Mucosa of gallbladder (tissue), 1 donor: ENCODE measurements at places on chromosomes 16 and 17.

- DNase-seq, result no peak
Observed at GRCh38 chr16:69886726-69887125, 64.4 kb upstream of the CLEC18A start.

- DNase-seq, result no peak
Observed at GRCh38 chr16:14196539-14196938, 125.4 kb downstream of the MRTFB start.

DNA sequence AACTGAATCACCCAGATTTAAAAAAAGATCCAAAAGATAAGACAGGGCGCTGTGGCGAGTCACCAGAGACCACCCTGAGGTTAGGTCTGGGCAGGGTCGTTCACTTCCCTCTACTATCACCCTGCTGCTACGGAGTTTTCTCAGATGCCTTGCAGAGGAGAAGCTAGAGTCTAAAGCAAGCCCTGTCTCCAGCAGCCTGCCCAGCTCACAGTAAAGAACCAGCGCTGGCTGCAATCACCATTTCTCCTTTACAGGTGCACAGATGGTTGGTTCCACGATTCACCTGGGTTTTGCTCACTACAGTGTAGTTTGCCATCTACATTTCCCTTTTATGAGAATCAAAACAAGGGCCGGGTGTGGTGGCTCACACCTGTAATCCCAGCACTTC is 71.3 kb downstream of the SRCIN1 start:
- no peak for DNase-seq

GRCh38 chr17:83173914-83174361 is 94.5 kb downstream of the METRNL start:
- no peak for DNase-seq

DNA sequence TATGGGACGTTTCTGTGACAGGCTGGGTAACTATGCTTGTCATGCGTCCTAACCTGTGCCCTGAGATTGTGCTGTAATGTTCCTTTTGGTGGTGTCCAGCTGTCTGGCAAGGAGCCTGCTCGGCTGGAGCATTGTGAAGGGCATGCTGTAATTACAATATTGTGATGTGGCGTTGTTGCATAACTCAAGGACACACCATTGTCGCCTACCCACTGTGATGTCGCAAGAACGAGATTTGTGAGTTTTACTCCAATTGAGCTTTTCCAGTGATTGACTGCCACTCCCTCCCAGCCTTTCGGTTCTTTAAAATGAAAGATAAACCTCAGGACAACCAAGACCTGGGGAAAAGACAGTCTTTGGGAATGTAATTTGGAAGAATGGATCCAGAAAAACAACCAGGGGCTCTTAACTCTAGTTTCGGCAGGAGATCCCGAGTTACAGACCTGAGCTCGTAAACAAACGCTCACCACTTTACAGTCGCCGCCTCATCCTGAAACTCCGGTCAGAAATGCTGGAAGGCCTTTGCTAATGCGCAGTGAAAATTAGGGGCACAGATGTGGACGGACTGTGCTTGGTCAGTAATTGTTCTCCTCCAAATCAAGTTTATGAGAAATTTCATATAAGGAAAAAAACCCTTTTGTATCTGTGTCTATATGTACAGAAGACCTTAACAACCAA is 1.3 kb downstream of the ZNF750 start:
- DNase-seq, result peak; percentile 59

- no peak for DNase-seq
Observed at GRCh38 chr17:5408186-5408585, 11.3 kb downstream of the NUP88 start.

DNA sequence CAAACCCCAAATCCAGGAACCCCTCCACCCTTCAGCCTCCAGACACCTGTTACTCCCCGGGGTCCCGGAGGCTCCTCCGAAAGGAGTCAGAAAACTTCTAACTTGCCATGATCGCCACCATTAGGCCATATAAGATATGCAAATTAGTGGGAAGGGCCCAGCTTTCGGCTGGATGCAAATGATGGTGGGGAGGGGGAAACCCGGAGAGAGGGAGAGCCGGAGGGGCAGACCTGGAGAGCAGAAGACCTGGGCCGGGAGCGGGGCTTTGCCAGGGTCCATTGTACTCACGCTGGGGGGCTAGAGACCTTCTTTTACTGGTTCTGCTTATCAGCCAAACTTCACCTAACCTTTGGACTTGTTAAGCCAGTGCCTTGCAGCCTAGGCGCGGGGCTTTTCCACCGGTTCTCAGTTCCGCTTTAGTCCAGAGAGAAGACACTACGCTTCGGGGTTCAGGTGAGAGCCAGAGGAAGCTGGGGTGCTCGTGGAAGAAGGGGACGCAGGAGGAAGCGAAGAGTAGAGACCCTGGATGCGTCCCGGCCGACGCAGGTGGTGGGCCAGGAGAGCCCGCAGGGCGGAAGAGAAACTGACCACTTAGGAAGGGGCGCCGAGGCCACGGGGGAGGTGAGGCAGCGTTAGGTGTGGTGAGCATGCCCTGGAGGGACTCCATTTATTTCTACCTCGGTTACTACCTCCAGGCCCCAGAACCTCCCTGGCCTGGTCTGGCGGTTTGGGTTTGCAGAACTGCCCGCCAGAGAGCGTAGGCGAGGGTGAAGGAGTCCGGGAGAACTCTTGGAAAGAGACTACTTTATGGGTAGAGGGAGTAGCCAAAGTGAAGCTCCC is at the start of gene HNF1B:
Gene HNF1B (minus strand): TSS at position 99 of the 840 bp plus-strand sequence. CDS start 175 bp downstream, outside the sequence.
- DNase-seq, result peak; percentile 81
